ENCODE measurements at places on chromosomes 11 and 22.

DNA sequence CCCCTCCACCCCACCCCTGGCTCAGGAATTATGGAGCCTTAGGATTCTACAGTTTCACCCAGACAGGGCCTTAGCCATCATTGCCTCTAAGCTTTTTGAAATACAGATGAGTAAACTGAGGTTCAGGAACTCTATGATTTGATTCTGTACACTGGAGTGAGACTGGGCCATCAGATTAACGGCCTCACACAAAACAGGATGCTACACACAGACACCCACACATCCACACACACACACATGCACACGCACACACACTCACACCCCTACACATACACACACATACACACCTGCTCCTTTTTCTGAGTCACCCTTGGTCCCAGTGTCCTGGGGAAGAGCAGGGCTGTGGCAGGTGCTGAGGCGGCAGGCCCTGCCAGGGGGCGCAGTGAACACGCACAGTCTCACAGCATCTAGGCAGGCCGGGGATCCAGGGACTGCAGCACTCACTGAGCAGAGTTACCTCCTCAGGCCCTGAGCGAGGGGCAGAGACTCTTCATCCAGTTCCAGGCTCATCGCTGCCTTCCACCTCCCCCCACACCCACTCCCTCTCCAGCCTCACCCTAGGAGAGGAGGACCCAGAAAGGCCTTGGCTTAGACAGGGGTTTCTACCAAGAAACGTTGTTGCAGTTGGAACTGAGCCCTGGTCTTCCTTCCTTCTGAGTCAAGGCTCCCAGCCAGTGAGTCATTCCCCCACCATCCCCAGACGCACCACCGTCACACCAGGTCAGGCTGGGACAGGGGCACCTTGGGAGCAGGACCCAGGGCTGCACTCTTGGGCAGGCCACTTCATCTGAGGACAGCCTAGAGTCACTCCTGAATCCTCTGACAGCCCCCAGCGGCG, 89.8 kb upstream of the PARVA start:
- no peak for DNase-seq

- DNase-seq, result no peak
Measured at GRCh38 chr11:97229936-97230335, 840.1 kb downstream of the JRKL start.

GRCh38 chr11:85464283-85464682, 162.9 kb downstream of the DLG2 start:
- no peak for DNase-seq

DNA sequence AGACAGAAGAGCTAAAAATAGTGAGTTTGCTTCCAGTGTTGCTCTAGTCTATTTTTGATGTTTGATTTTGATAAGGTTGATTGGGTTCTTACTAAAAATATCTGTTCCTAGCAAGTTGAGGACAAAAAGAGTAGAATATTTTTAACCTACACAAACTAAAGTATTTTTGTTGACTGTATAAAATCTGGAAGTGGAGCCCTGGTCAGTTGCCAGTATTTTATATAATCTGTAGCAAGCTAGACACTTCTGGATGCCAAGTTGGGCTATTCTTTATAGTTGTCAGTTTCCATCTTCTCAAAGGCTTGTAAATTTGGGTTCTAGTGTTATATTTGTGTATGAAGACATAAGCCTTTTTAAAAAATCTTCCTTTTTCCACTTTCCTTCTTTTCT, 56.7 kb downstream of the HSD17B12 start:
- no peak for DNase-seq

DNA sequence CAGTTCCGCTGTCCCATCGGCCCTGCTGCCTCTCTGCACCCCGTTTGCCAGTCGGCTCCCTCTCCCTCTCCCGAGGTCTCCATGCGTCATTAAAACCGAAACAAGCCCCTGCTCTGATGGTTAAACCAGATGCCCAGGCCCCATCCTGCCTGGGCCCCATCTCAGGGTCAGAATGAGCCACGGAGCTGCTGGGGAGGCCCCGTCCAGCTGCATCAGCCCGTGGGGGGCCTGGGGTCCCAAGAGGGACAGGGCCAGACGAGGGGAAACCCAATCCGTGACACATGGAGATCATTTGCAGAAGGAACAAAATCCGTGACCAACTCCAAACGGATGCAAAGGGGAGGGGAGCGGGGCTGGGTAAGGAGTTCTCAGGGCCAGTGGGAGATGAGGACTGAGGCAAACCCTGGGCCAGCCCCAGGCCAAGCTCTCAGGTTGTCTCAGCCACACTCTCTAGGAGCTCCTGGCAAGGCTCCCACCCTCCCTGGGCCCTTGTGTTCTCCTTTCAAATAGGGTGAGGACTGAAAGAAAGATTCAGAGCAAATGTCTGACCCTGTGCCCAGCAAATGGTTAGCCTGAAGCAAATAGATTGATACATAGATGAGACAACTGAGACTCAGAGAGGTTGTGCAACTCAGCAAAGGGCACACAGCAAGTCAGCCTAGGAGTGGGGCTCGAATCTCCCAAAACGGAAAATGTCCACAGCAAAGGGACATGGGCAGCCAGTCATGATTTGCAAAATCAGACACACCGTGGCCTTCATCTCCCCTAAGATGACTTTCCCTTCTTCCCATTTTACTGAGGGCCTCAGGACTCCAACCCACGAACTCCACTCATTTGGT, 162.1 kb downstream of the MN1 start:
- DNase-seq, result no peak

GRCh38 chr11:130386056-130386455, 42.4 kb downstream of the ADAMTS8 start:
- no peak for DNase-seq

DNA sequence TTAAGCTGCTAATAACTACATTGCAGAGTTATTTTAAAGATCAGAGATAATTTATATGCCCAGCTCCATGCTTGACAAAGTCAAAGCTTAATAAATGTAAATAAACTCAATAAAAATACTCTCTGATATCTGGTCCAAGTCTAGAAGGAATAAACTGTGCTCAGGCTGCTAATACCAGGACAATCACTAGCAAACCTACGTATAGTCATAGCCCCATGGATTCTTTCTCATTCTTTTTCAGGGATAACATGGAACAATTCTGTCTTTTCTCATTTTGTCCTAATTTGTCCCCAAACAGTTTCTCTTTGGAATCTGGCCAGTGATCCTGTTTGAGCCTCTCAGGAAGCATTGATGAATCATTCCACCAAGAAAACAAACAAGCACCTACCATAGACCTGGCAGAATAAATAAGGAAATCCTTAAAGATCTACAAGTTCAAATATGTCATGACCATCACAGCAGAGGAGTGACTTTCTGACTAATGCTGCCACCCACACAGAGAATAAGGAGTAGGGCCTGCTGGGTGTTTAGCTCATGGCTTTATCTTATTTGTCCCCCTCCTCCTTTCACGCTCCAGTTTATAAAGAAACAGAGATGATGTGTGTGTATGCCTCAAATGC, 14.1 kb upstream of the B3GNT6 start:
- no peak for DNase-seq

GRCh38 chr22:47207387-47207786, 444.9 kb downstream of the TBC1D22A start:
- DNase-seq, result no peak

DNA sequence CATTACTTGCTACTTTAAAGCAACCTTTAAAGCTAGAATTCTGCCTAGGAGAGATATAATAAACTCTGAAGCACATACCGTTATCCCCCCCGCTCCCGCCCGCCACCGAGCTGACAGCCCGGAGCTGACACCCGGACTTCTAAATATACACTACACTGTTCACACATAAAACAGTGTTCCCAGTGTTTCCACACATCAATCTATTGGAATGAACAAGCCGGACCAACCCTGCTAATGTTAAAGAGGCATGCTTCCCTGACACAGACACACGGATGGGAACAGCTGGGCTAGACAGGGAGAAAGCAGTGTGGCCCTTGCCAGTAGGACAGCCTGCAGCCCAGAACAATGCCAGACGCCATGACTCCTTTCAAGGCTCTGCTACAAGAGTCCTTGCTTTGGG, 108.4 kb upstream of the CSNK2A3 start:
- no peak for DNase-seq

DNA sequence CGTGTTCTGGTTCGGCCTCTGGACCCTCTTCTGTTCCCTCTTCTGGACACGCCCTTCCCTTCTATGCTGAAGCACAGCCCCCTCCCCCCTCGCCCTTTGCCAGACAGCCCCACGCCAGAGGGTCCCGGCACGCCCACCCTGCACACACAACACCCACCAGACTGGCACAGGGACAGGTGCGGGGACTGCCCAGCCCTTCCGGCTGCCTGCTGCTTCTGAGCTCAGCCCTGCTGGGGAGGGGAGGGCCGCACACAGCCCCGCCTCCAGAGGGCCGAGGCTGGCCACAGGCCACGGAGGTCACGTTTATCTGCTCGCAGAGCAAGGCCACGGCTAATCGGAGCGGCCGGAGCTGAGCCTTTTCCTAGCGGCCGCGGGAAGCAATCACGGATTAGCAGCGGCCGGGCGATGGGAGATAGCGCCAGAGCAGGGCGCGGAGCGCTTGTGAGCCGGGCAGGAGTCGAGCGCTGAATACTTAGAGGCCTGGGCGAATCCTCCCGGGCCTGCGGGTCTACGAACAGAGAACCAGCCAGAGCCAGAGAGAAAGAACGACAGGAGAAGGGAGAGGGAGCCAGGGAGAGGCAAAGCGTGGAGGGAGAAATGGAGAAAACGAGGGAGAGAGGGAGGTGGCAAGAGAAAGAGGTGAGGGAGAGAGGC, 21.5 kb downstream of the OTUB1 start:
- peak; percentile 50 for DNase-seq
